ENCODE measurements at places on chromosomes 2 and 18.

DNA sequence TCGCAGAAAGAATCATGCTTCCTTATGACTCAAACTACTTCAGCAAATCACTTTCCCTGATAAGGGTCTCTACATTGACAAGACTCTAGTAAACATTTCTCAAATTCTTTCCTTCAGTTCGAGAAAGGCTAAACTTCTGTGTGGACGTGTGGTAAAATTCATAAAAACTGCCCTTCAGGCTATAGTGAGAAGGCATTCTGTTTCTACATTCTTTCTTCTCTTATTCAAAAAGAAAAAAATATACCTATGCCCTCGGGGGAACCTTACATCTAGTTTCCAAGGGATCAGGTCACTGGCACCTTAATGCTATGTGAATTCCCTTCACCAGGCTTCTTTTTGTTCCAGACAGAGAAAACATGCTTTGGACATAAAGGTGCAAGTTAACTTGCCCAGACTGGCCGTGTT is 4.9 kb downstream of the VIT start:
- DNase-seq, result no peak

DNA sequence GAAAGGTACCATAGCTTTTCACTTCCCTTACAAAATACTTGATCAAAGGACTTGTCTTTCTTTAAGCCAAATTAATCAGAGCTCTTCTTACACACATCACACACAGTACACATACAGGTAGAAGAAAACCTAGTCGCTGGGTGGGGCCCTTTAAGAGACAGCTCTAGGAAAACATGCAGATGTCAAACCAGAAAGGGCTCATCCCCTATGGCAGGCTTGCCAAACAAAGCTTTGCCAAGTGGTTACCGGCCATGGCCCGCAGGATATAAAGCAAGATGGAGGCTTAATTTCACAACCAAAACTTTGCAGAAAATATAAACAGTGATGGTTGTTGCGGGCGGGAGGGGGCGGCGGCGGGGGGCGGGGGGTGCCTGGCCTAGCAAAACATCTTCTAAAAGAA is 2156.0 kb upstream of the PIK3C3 start:
- DNase-seq, result no peak

GRCh38 chr2:218046238-218046637 is 22.8 kb upstream of the RUFY4 start:
- no peak for DNase-seq

DNA sequence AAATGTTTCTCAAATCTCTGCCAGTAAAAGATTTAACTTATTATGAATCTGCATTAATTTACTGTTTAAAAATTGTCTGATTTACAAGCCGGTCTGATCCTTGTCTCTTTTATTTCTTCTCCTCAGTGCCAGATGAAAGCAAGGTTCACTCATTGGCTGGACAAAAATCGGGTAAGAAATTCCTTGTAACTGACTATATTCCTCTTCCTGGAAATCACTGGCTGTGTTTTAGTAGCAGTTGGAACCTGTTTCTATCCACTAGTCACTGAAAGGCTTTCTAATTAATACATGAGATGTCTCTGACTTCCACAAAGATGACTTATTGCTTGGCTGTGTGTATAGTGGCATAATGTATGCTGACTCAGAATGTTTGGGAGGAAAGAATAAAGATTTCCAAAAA is 436.6 kb upstream of the NRP2 start:
- no peak for DNase-seq

- no peak for DNase-seq
These were observed 41.8 kb upstream of the ATG16L1 start for GRCh38 chr2:233209533-233210171.

Data from T-helper 22 cell (primary cell).